Activated CD4-positive, alpha-beta T cell treated with anti-CD3 and anti-CD28 coated beads, Interleukin-2, Interleukin-4, amounts not matched to agents 100 ng/mL and 50 ng/mL, durations not matched to agents 16 hours and 8 hours (primary cell): ENCODE measurements at places on chromosomes 6 and 20.

GRCh38 chr20:46708172-46708860 lies 1.1 kb upstream of the SLC2A10 start:
- no peak for DNase-seq

DNA sequence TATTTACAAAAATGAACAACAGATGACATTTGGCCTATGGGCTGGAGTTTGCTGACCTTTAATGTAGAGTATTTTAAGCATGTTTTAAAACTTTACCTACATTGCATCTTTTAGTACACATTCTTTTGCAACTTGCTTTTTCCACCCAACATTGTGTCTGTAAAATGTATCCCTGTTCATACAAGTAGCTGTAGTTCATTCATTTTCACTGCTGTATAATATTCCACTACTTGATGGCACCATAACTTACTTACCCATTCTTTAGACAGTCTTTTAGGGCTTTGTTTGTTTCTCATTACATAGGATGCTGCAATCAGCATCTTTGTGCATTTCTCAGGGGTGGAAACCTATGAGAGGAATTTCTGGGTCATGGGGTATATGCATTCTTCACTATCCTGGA lies 115.1 kb downstream of the EYA2 start:
- no peak for DNase-seq

GRCh38 chr20:31569163-31570020 lies 35.7 kb upstream of the ID1 start:
- peak; percentile 56 for DNase-seq

GRCh38 chr6:74993136-74993535 lies 212.7 kb downstream of the COL12A1 start:
- DNase-seq = no peak

GRCh38 chr20:53444401-53445149 lies 149.1 kb downstream of the ZNF217 start:
- DNase-seq = no peak

DNA sequence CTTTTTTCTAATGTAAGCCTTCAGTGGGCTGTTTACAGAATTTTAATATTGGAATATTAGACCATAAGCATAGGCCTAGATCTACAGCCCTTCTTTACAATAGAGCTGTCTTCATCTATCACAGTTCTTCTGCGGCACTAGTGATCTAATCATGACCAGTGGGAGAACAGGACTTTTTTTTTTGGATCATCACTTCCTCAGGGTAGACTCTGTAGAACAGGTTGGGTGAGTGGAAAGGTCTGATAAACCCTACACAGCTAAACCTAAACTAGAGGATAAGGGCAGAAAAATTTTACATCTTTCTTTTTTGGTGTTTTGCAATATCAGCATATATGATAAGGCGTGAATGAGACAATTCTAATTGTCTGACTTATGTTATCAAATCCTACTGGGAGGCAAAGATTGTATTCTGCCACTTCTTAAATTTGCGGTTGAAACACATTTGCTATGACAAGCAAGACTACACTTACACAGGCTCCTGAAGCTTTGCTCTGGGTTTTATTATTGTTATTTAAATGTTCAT lies 52.2 kb downstream of the GOPC start:
- no peak for DNase-seq

DNA sequence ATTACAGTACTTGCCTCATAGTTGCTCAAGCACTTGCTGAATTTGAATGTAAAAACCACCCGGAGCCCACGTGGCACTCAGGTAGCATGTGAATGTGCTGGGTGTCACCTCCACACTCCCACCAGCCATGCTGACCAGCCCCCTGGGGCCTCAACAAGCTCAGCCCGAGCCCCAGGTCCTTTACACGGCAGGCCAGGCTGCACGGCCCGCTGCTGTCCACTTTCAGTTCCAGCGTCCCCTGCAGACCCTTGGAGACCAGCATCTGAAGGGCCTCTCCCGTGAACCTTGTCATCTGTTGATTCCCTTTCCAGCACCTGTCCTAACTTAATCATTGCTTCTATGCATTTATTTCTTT lies 33.3 kb upstream of the ZBP1 start:
- no peak for DNase-seq

- no peak for DNase-seq
These were observed 27.4 kb downstream of the TRPC4AP start for GRCh38 chr20:35065181-35065580.

DNA sequence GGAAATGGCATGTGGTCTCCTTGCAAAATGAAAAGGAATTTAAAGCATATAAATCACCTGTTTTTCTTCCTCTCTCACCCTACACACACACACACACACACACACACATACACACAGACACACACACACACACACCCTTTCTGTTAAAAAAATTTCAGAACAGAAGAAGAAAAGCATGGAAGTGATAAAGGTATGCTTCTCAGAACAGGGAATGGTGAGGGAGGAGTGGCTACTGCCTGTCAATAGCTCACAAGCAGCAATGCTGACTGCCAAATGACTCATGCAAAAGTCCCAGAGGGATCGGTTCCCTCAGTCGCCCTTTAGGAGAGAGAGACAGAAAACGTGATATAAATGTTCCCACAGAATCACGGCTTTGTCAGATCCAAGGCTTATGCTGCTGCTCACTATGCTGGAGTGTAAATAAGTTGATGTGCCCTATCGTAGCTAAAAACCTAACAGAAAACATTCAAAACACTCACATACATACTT lies 102.6 kb downstream of the IBTK start:
- DNase-seq = no peak

GRCh38 chr6:20948556-20948955 lies 414.3 kb downstream of the CDKAL1 start:
- no peak for DNase-seq

- no peak for DNase-seq
These were observed 8.6 kb downstream of the ZNF292 start for GRCh38 chr6:87164004-87164403.

GRCh38 chr6:93550551-93551276 lies 131.4 kb upstream of the EPHA7 start:
- no peak for DNase-seq

GRCh38 chr6:55255113-55255512 lies 72.2 kb upstream of the GFRAL start:
- DNase-seq = no peak

- DNase-seq = no peak
These were observed 28.7 kb downstream of the MOCS1 start for GRCh38 chr6:39905640-39905975.

- no peak for DNase-seq
These were observed 13.0 kb downstream of the MOXD1 start for GRCh38 chr6:132388291-132388690.

DNA sequence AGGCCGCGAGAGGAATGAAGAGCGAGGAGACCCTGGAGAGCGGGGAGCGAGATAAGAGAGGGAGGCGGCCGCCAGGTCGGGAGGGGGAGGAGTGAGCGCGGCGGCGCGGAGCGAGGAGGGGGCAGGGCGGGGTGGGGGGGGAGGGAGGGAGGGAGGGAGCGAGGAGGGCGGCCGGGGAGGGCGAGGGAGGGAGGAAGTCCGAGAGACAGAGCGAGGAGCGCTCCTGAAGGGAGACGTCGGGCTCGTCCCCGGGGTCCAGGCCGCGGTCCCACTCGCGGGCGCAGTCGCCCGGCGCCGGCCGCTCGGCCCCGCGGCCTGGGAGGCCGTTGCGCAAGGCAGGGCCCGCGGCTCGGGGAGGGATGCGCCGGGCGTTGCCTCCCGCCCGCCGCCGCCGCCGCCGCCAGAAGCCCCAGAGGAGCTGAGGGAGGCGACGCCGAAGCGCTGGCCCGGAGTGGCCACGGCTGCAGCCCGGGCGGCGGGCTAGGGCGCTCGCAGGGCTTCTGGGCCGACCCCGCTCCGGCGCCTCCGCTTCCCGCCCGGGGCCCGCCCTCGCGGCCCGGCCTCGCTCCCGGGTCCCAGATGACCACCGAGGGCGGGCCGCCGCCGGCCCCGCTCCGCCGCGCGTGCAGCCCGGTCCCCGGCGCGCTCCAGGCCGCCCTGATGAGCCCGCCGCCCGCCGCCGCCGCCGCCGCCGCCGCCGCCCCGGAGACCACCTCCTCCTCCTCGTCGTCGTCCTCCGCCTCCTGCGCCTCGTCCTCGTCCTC lies at the start of gene FOXF2:
TSS of gene FOXF2 (plus strand) at position 208 of the 764 bp plus-strand sequence. CDS start at position 580, 372 bp downstream.
- DNase-seq = no peak

- DNase-seq = no peak
These were observed 7.5 kb upstream of the TNXB start for GRCh38 chr6:32116674-32117073.

- DNase-seq = peak; percentile 36
These were observed 118.7 kb downstream of the CLIC5 start for GRCh38 chr6:45896783-45897441.

GRCh38 chr6:80618953-80619352 lies 512.5 kb downstream of the BCKDHB start:
- DNase-seq = no peak

GRCh38 chr20:39699166-39699725 lies 737.1 kb downstream of the DHX35 start:
- no peak for DNase-seq

- no peak for DNase-seq
These were observed 275.0 kb downstream of the KHDC1L start for GRCh38 chr6:72950114-72950860.

DNA sequence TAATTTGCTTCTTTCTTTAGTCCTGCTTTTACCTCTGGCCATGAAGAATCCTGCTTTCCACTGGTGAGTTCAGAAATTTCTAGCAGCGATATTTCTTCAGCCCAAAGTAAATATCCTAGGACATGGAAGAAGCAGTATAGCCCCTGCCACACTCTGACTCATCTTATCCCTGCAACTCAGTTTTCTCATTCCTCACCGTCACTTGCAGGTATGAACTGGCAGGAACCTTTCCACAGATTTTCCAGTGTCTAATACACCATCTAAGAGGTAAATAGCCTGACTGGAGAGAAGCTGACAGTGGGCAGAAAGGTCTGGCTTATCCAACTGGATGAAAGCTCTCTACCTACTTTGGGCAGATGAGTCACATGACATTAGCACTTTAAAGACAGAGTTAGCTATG lies 816.7 kb upstream of the FLRT3 start:
- no peak for DNase-seq

DNA sequence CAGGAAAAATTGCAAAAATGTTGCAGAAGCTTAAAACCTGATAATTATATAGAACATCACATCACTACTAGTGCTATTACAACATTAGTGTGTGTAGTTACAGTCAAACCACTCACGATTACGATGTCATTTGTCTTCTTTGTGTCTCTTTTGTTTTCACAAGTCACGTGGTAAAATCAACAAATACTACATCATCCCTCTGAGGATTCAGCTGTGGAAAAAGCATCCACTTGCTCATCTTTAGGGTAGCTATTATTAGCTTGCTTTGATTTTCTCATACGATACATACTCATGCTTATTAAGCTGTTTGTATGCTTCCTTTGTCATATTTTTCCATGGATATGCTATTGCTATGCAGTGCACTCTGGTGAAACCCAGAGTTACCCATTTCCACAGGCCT lies 22.2 kb upstream of the ATXN1 start:
- DNase-seq = no peak

GRCh38 chr6:55023230-55023629 lies 151.1 kb upstream of the HCRTR2 start:
- DNase-seq = no peak

GRCh38 chr20:61806995-61807394 lies 258.7 kb downstream of the TAF4 start:
- no peak for DNase-seq

- no peak for DNase-seq
These were observed 545.8 kb upstream of the CITED2 start for GRCh38 chr6:139920027-139920775.

DNA sequence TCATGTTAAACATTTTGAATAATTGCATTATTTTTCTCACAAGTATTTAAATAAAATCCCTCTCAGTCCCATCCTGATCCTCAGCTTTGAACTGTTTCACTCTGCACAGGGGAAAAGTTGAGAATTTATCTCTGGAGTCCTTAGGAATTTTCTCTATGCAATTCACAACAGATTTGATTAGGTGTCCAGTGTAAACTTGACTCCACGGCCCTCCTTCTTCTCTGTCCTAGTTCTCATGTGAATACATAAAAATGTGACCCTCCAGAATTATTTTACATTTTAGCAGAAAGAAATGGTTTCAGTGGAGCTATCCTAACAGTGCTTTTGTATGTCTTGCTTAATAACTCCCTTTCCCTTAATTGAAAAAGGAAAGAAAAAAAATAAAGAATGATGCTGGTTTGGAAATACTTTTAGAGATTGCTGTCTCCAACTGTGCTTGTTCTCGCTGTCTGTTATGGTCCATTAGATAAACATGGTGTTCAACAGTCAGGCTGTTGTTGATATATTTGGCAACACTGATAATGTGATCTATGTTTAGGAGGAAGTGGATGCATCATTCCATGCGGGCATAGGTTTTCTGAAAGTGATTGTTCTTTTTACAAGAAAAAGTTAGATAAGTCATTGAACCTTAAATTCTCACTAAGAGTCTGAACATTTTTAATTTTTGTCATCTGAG lies 599.4 kb upstream of the CITED2 start:
- no peak for DNase-seq

DNA sequence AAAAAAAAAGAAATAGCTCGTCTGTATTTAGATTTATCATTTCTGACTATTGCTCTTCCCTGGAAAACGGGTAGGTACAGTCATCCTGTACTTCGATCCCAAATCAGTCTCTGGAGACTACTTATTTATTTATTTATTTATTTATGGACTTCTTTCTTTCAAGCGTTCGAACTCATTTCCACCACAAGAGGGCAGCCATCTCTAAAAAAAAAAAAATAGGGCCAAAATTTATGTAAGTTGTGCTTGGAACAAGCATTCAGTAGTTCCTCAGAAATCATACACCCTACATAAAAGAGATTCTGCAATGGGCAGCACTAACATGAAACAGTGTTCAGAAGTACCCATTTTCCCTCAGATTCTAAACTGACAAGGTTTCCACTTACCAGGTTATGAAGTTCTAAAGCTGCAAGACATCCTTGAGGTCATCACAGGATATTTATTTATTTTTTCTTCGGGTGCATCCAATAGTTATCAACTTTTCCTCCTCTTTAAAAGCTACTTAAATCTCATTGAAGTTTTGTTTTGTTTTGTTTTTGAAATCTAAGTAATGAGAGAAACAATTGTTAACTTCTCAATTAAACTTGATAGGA lies 1.9 kb upstream of the BMP2 start:
- peak; percentile 5 for DNase-seq

- DNase-seq = no peak
These were observed 11.4 kb downstream of the DYNLT1 start for GRCh38 chr6:158633127-158633526.

GRCh38 chr6:131382631-131383030 lies 190.4 kb upstream of the ARG1 start:
- DNase-seq = no peak

GRCh38 chr20:10322073-10323012 lies 103.7 kb downstream of the SNAP25 start:
- DNase-seq = no peak

GRCh38 chr6:162438980-162439379 lies 288.6 kb downstream of the PRKN start:
- no peak for DNase-seq

GRCh38 chr20:48398506-48399449 lies 429.0 kb downstream of the PREX1 start:
- no peak for DNase-seq

GRCh38 chr6:136378888-136379287 lies 89.2 kb upstream of the BCLAF1 start:
- DNase-seq = no peak

- DNase-seq = no peak
These were observed 9.2 kb downstream of the CEP57L1 start for GRCh38 chr6:109104512-109104911.

GRCh38 chr6:157550114-157550989 lies 169.4 kb downstream of the ZDHHC14 start:
- peak; percentile 25 for DNase-seq

- DNase-seq = no peak
These were observed 7.0 kb downstream of the BEND3 start for GRCh38 chr6:107108201-107108890.

GRCh38 chr6:7214468-7214867 lies 98.5 kb downstream of the SSR1 start:
- DNase-seq = no peak
